ENCODE measurements at places on chromosomes 4 and X. TPM values are rescaled to one million over a fixed set of nuclear protein-coding genes. Genes with fewer than 3 reads are reported as not detected.

GRCh38 chr4:183426507-183426906 is 17.9 kb upstream of the CDKN2AIP start:
- H3K36me3 ChIP-seq: no peaks in the 10 kb centered on the region
- H3K4me3 ChIP-seq: no peak overlapping the region
- no peaks in the 10 kb centered on the region for H3K27me3 ChIP-seq
- no peak overlapping the region for H3K27ac ChIP-seq

- H3K27ac ChIP-seq: peak overlapping the region; percentile 67
- H3K4me3 ChIP-seq: no peak overlapping the region
- DNase-seq: no peak
- H3K27me3 ChIP-seq: no peaks in the 10 kb centered on the region
Measured at GRCh38 chr4:78661921-78662521, 110.5 kb downstream of the ANXA3 start.

DNA sequence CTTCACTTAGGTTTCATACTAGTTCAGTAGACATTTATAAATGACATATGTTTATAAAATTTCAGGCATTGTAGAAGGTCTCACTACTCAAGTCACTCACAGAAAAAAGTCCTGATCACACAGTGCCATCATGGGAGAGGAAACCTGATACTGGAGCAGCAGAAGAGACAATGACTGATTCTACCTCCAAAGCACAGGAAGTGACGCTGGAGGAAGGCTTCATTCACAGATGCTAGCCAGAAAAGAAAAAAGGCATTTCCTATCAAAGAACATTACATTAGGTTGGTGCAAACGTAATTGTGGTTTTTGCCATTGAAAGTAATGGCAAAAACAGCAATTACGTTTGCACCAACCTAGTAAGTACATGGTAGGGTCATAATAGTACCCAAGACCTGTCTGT is 79.5 kb downstream of the RASGEF1B start:
- no peak overlapping the region for H3K27ac ChIP-seq
- H3K4me3 ChIP-seq: no peak overlapping the region
- DNase-seq: no peak
- no peaks in the 10 kb centered on the region for H3K36me3 ChIP-seq
- no peaks in the 10 kb centered on the region for H3K4me1 ChIP-seq
- no peaks in the 10 kb centered on the region for H3K27me3 ChIP-seq

DNA sequence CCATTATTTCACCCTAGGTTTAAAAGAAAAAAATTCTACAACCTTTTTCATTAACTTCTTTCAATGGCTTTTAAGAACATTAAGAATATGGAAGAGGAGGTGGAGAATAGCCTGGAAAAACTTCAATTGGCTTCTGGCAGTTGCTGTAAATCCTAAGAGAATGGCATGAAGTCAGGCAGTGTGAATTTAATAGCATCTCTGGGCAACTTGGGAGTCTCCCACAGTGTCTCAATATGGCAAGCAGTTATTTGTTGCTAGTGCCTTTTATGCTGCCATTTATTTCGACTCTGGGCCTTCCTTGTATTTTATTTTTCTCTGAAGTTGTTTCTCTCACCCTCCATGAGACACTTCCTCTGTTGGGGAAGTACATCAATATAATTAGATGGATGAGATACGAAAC is 322.1 kb downstream of the CBLL2 start:
- H3K27ac ChIP-seq: no peak overlapping the region
- no peaks in the 10 kb centered on the region for H3K36me3 ChIP-seq
- H3K4me1 ChIP-seq: no peaks in the 10 kb centered on the region
- DNase-seq: no peak
- H3K4me3 ChIP-seq: no peak overlapping the region

Gene PARM1
- 0.44 TPM for total RNA-seq

Gene NXF3
- not detected for total RNA-seq

Gene SLC9B2
- total RNA-seq: 4.1 TPM

Gene SPANXD
- total RNA-seq: 1.3 TPM

All from PC-9 (cell line).